Suppressor macrophage (primary cell): ENCODE measurements at places on chromosomes 6 and 20.

DNA sequence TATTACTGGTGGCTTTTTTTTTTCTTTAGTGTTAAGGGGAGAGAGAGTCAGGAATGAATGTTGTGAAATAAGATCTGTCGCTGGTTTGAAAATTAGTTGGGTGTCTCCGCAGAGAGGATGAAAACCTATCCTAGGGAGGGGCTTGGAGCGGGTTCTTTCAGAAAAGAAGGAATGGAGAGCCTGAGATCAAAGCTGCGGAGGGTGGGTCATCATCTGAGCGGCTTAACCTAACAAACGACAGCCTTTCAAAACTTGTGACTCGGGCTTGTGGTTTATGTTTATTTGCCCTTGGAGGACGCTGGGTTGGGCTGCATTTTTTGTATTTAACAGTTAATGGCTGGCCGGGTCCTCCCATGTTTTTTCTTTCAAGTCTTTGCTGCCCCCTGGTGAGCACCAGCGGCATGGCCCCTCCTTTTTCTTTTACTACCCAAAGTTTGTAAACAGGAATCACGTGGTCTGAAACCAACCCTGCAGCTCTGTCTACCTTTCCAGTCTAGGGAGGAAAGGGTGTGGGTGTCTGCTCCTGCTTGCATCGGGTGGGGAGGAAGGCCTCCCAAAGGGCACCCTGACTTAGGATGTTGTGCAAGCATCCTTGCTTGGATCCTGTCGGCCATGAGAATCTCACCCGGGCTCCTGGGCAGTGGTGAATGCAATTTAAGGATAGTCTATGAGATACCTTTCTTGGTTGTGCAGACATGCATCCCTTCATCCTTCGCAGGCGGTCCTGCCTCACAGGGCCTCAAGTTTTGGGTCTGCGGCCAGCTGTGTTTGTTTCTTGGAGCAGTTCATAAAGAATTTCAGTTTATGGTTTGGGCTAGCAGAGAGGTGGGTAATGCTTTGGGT is 2.2 kb downstream of the PIM1 start:
- DNase-seq = peak; percentile 89

DNA sequence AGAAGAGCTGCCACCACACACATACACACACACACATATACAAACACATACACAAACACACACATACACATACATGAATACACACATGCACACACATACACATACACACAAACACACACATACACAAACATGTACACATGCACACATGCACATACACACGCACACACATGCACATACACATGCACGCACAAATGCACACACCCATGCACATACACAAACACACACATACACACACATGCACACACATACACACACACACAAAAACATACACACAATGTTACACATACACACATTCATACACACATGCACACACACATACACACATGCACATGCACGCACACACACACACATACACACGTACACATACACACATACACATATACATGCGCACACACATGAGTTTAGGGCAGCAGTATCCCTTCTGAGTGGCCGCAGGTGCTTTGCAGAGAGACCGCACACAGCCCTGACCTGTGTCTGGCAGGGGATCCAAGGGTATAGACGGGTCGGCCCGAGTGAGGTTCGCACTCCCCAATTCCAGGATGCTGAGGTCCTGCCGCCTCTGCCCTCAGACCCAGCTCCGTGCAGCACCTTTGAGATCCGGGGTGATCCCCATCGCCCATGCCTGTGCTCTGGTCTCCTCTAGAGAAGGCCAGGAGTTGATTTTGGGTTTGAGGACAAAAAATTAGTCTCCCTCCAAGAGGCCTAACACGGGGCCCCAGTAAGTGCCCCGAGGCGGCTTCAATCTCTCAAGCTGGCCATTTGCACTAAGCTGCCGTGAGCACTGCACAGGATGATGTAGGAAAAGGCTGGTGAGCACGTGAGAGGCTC is 56.8 kb downstream of the TMEM242 start:
- DNase-seq = no peak

GRCh38 chr6:45548657-45549515 is 171.2 kb upstream of the SUPT3H start:
- DNase-seq = no peak

- no peak for DNase-seq
Measured at GRCh38 chr6:170158296-170159021, 132.4 kb downstream of the DLL1 start.

GRCh38 chr6:166097914-166098522 is 69.6 kb downstream of the TBXT start:
- peak; percentile 57 for DNase-seq
